Ureter (tissue), 1 donor: ENCODE measurements at places on chromosomes 7 and 10. TPM values are rescaled to one million over a fixed set of nuclear protein-coding genes. Genes with fewer than 3 reads are reported as not detected.

GRCh38 chr10:116891208-116891607, 41.9 kb downstream of the ENO4 start:
- DNase-seq = no peak

- no peak for DNase-seq
Measured at GRCh38 chr10:86734207-86734988, 22.0 kb upstream of the BMPR1A start.

DNA sequence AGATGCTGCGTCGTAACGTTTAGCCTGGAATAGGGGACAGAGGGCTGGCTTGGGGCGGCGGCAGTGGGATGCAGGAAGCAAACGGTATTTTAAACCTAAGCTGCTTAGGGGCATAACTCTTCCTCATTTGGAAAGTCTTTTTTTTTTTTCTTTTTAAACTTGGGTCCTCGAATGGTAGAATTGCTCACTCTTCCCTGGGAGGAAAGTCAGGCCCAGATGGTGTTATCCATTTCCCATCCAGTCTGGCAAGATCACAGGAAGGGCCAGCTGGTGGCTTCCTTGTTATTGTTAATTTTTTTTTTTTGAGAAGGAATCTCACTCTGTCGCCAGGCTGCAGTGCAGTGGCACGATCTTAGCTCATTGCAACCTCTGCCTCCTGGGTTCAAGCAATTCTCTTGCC, 56.6 kb downstream of the TMEM209 start:
- no peak for DNase-seq

DNA sequence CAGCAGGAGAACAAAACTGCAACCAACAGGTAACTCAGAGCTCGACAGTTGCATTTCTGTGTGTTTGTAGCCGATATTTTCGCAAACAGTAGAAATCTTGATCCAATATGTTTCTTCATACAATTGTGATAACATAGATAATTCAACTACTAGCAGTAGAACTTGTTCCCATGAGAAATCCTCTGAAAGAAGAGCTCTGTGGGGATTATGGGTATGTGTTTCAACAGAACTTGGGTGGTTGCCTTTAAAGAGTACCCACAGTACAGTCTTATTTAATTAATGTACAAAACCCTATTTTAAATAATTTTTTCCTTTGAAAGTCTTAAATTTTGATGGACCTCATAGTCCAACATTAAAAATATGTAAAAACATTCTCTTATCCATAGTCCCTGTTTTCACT, 266.1 kb downstream of the PARD3 start:
- no peak for DNase-seq

DNA sequence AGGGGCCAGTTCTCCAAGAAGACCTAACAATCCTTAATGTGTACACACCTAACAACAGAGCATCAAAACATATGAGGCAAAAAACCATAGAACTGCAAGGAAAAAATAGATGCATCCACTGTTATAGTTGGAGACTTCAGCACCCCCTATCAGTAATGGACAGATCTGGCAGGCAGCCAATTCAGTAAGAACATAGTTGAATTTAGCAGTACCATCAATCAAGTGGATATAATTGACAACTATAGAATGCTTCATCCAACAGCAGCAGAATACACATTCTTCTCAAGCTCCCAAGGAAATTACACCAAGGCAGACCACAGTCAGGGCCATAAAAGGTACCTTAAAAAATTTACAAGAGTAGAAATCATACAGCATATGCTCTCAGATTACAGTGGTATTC, 42.2 kb downstream of the POLL start:
- no peak for DNase-seq

DNA sequence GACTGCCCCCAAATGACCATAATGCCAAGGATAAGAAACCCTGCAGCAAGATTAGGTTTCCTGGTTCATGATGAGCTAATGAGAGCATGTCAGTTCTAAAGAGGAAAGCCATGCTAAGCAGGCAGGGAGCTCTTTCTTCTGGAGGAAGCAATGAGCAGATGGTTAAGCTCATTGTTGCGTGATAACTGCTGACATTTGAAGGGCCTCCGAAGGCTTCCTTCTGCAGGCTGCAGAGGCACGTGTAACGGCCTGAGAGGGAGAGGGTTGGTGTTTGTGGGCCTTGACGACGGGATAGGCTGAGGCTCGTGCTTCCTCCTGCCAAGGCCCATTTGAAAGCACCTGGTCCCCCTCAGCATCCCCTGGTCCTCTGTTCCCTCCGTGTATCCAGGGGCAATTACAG, 63.5 kb upstream of the BTBD16 start:
- no peak for DNase-seq

GRCh38 chr10:72932259-72933015, 22.2 kb downstream of the PLA2G12B start:
- DNase-seq = no peak

DNA sequence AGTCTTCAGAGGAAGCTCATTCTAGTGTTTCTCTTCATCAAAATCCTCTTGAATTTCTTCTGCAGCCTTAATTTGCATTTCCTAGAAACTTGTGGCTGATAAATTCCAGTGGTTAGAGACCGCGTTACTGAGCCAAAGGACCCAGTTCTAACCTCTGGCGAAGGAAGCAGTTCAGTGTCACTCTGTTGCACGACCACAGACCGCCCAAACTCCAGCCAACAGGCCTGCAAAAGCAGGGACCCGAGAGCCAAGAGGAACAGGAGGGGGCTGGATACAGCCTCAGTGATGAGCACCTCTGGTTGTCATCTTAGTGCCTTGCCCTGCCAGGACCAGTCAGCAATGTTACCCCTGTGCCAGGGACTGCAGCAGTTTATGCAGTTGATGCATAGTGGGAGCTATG, 70.0 kb downstream of the AFAP1L2 start:
- no peak for DNase-seq

- no peak for DNase-seq
Measured at GRCh38 chr7:100721505-100721812, 1.2 kb downstream of the EPO start.

MIOS gene
- 49.5 TPM for total RNA-seq

NMT2 gene
- 9.7 TPM for total RNA-seq

- DNase-seq = peak; percentile 27
Measured at GRCh38 chr10:33180390-33180789, 154.1 kb downstream of the NRP1 start.

EPO gene
- total RNA-seq = 0.68 TPM

- no peak for DNase-seq
Measured at GRCh38 chr10:7457478-7458316, 46.9 kb upstream of the SFMBT2 start.

DNA sequence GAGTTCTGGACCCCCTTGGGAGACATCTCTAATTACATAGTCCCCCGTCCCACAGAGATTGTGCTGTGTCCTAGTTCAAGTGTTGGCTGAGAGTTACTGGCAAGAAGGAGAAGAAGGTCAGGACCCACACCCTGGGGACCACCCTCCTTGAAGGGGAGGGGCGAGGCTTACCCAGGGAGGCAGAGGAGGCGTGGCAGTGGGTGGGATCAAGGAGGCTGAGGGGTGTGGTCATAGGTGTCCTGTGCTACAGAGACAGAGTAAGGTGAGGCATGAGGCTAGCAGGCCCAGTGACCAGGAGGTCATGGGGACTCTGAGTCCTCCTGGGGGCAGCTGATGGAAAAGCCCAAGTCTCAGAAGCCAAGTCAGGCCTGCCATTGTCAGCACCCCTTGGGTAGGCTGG, 29.4 kb upstream of the ADCYAP1R1 start:
- no peak for DNase-seq

GRCh38 chr7:81173766-81174281, 255.0 kb upstream of the SEMA3C start:
- no peak for DNase-seq
